ENCODE measurements at places on chromosomes 2 and 18.

DNA sequence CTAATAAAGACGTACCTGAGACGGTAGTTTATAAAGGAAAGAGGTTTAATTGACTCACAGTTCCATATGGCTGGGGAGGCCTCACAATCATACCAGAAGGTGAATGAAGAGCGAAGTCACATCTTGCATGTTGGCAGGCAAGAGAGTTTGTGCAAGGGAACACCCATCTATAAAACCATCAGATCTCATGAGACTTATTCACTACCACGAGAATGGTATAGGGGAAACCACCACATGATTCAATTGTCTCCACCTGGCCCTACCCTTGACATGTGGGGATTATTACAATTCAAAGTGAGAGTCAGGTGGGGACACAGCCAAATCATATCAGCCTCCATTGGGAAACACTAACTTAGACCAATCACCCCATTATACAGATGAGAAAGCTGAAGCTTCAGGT, 81.4 kb downstream of the SKA1 start:
- no peak for DNase-seq

DNA sequence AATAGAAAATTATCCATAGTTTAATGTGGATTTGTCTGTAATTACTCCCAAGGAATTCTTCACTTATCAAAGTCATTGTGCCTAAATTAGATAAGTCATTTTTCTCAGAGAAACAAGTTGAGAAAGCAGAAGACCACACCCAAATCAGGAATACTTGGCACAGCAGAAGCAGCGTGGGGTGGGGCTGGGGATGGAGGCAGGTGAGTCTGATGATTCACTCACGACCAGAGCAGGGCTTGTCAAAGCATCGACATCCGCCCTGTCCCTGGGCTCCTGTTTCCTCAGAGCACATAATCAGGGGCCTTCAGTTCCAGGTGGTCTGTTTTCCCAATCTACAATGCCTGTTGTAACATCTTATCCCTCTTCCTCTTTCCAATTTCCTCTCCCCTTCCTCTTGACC, 31.5 kb upstream of the COLEC12 start:
- no peak for DNase-seq

DNA sequence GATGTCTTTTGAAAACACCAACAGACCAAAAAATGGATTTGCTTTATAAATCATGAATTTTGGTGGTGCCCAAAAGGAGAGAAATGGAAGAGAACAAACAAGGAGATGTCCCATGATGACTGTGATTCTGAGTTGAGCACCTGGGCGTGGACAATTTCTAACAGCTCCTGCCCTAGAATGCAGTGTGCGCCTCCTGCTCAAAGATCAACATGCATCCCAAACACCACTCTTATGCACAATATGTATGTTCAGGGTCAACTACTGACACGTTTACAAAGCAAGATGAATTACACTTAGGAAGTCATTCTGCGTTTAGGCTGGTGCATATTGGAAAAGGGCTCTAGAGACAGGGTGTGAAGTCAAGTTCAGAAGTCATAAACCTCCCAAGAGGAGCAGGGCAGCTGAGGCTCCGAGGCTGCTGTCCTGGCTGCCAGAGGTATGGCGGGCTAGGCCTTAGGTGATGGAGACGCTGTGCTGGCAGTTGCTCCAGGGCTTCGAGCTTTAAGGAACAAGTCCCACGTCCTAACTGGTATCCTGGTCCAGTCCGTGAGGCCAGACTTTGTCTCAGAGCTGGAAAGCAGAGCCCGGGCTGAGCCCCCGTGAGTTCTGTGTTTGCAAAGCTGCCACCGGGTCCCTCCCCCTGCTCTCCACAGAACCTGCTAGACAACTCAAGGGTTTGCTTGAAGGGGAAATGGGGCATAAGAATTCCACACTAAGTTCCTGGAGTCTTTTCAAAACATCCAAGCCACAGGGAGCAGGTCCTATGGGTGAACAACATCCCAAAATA, 74.0 kb downstream of the ZNF516 start:
- DNase-seq, result no peak

- peak; percentile 51 for DNase-seq
Observed at GRCh38 chr2:200509235-200509611, 645 bp downstream of the KCTD18 start.

DNA sequence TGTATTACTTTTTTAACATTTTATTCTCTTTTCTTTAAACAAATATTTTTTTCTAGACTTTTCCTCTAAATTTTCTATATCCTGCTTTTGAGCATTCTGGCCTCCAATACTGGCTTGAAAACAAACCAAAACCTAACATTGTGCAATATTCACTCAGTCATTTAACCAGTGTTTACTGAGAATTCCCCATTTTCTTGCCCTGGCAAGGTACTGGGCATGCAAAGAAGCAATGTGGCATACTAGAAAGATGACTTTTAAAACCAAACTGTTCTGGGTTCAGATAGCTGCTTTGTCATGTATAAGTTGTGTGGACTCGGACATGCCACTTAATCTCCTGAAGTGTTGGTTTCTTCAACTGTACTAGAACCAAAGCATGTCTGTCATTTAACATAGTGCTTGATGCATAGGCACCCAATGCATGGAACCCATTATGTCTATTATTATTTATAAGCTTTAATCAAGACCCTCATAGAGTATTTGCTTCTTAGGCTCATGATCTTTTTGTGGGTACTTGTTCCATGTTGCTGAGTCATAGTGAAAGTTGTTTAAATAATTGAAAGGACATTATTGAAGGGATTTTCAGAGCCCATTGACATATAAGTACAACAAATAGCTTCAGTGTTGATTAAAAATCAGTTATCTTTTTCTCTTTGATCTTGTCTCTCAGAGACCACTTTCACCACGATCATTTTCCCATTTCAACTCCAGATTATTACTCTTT, 185.4 kb upstream of the OSR1 start:
- no peak for DNase-seq

- DNase-seq, result peak; percentile 3
Observed at GRCh38 chr18:27921904-27922751, 254.8 kb downstream of the CDH2 start.

- DNase-seq, result no peak
Observed at GRCh38 chr2:9288233-9288632, 81.6 kb downstream of the ASAP2 start.

- DNase-seq, result no peak
Observed at GRCh38 chr18:35953688-35954087, 18.8 kb upstream of the RMP24 start.

GRCh38 chr2:2542966-2543611, 212.0 kb upstream of the MYT1L start:
- DNase-seq, result no peak

- no peak for DNase-seq
Observed at GRCh38 chr2:31440764-31441163, 26.2 kb upstream of the XDH start.

DNA sequence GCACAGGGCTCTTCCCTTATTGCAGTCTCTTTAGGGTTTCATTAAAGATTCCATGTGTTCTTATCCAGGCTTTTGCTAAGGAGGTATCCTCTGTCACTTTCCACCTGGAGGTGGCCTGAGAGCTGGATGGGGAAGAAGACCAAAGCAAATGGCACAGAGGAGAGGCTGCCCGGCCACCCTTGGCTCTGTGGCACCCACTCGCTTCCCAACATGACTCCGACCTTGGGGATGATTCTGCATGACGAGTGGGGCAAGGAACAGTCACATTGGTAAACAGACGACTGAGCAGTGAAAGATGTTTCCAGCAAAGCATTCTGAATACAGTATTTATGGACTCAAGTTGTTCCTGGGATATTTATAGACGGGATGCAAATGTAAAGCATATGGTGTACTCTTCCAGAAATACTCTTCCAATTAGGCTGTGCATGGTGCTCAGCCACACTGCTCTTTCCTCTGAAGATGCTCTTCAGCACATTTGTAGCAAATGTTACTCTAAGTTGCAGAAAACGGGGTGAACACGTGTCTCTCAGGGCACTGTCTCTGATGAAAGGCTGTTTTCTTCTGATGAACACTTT, 377.1 kb upstream of the HS6ST1 start:
- DNase-seq, result no peak
